CD8-positive, alpha-beta T cell (primary cell): ENCODE measurements at places on chromosomes 5 and 9. TPM values are rescaled to one million over a fixed set of nuclear protein-coding genes. Genes with fewer than 3 reads are reported as not detected.

- no peak for DNase-seq
Measured at GRCh38 chr5:143676802-143677201, 135.2 kb upstream of the HMHB1 start.

DNA sequence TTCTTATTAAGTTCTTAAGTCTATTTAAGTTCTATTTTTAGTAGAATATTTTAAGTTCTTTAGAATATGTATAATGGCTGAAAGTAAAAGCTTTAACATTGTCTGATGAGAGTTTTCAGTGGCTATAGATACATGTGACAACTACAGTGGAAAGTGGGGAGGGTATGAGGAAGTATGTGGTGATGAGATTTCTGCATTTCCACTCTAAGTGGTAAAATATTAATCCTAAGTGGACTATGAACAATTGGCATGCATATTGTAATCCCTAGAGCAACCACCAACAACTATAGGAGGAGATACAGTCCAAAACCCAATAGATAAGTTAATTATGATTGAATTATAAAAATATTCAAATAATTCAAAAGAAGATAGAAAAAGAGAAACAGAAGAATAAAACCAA, 183.6 kb downstream of the GADD45G start:
- no peak for DNase-seq

DNA sequence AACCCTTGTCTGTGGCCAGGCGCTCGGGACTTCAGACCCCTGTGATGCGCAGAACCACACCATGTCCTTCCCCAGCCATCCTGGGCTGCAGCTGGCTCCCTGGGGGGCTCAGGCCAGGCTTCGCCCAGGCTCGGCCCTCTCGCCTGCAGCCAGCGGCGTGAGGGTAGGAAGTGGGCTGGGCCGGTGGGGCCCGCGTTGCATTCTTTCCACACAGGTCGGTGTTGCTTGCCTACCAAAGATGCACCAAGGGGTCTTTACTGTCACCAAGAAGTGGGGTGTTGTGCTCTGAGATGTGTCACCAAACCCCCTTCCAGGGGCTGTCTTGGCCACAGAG, 48.3 kb upstream of the RNF130 start:
- no peak for DNase-seq

GRCh38 chr9:83932851-83933250, 11.6 kb upstream of the KIF27 start:
- DNase-seq = no peak

- DNase-seq = no peak
Measured at GRCh38 chr5:59893429-59894227, at the start of gene PDE4D. TSS of gene PDE4D (minus strand) at chr5:59893726.

DNA sequence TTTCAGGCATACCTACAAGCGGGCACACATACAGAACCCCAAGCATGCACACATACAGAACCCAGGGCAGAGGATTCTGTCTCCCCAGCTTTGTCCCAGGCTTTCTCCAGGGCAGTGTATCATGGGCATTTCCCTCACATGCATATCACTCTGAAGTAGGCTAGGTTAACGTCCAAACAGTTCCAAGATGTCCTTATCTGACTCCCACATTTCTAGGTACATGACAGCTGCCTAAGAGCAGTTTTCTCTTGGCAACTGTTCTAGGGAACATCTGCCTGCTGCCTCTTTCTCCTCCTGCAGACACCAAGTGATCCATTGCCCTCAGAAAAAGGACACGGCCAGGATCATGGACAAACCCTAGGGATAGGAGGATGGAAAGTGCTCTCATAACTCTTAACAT, 84.9 kb upstream of the NR3C1 start:
- DNase-seq = no peak

The CCDC183 gene
- 1.3 TPM for total RNA-seq
